ENCODE measurements at places on chromosomes 7 and 10.

- no peak for DNase-seq
Measured at GRCh38 chr7:25716421-25716820, 435.6 kb upstream of the NFE2L3 start.

GRCh38 chr10:94213980-94214379, 148.8 kb downstream of the NOC3L start:
- DNase-seq, result no peak

GRCh38 chr7:69625798-69626197, 27.5 kb downstream of the AUTS2 start:
- no peak for DNase-seq

DNA sequence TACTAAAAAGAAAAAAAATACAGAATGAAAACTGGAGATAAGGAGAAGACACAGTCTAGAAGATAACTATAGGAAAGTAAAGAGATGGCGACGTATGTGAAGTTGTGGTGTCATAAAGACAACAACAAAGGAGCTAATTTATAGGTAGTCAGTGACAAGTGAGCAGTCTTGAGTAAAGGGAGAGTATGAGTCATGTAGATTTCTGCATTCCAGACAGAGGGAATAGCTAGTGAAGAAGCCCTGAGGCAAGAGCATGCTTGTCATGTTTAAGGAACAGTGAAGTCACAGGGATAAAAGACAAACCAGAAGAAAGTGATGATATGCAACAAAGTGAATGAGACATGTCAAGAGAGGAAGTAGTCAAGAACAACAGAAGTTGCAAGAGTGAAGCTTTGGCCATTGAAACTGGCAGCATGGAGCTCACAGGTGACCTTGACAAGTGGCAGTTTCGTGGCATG, 2.3 kb upstream of the MIOS start:
- DNase-seq, result no peak

DNA sequence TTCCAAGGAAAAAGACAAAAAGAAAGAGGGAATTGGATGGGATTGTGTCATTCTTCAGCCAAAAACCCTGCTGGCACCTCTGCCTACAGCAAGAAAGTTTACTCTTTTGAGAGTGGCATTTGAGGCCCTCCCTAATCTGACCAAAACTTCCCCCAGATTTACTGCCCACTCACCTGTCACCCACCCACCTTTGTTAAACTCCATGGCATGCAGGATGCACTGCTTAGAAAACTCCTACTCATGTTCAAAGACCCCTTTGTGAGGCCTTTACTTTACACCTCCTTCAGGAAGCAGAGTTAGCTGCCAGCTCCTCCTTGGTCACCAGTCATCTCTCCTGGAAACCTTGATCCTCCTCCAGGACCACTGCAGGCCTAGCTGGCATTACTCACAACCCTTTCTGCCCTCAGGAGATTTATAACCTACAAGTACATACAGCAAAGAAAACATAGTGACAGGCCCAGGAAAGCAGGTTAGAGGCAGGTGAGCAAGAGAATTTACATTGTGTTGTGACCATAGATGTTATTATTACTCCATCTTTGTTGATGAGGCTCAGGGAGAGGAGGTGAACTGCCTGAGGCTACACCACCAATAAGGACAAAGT, 10.3 kb upstream of the PLAC9 start:
- DNase-seq, result no peak

GRCh38 chr10:73054286-73054685, 42.4 kb downstream of the P4HA1 start:
- no peak for DNase-seq

GRCh38 chr10:125455855-125456254, 227.1 kb downstream of the TEX36 start:
- DNase-seq, result no peak

DNA sequence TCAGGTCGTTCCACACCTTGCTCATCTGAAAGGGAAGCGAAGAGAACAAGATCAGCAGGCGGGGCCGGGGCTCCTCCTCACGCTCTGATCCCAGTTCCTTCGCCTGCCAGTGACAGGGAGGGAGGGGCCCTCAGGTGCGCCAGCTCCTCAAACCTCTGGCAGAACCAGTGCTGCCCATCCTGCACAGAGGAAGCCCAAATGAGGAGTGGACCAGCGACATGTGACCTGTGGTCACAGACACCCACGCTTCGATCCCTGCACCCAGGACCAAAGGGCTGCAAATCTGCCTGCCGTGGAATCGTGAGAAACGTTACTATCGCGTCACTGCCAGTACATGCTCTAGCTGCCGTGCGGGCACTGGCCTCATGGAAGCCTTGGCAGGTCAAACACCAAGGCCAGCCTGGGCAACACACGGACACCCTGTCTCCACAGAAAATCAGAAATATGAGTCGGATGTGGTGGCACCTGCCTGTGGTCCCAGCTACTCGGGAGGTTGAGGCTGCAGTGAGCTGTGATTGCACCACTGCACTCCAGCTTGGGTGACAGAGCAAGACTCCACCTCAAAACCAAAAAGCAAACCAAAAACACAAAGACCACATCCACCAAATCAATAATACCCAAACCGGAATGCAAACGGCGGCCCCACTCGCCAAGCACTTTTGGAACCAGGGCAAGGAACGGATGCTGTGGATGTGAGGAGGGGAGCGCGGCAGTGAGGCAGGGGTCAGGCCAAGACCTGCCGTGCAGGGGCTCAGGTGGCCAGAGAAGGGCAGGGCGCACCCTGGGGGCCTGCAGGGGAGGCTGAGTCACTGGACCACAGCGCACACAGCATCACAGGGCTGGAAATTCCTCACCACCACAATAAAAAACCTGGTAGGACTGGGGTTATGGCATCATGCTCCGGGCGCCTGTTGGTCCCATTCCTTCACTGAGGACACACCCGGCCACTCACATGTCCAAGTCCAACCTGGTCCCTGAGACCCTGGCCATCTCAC, 13.4 kb downstream of the NUDT1 start:
- DNase-seq, result no peak

GRCh38 chr7:157561816-157562410, 225.1 kb downstream of the DNAJB6 start:
- no peak for DNase-seq

DNA sequence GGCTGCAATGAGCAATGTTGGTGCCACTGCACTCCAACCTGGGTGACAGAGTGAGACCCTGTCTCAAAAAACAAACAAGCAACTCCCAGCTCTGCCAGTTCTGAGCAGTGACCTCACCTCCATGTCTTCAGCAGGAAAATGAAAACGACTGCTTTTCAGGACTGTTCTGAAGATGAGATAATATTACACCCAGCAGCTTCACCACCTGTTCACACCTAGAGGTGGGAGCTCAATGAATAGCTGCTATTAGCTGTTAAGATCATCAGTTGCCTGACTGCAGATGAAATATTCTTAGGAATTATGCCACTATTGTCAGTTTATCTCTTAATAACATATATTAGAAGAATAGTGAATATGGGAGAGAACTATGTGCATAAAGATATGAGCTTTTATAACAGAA, 48.4 kb upstream of the CYTH3 start:
- DNase-seq, result no peak

GRCh38 chr7:121440857-121441503, 44.9 kb upstream of the FAM3C start:
- DNase-seq, result no peak

DNA sequence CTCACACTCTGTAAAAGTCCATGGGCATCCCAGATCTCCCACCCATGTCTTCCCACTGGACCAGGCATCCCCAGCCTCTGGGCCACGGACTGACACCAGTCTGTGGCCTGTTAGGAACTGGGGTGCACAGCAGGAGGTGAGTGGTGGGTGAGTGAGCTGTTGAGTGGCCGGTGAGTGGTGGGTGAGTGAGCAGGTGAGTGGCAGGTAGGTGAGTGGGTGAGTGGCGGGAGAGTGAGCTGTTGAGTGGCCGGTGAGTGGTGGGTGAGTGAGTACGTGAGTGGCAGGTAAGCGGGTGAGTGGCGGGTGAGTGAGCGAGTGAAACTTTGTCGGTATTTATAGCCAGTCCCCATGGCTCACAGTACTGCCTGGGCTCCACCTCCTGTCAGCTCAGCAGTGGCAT, 471.2 kb downstream of the DNAJB6 start:
- DNase-seq, result no peak

GRCh38 chr10:110782616-110783015, 89.1 kb upstream of the PDCD4 start:
- no peak for DNase-seq

- no peak for DNase-seq
Measured at GRCh38 chr7:103795107-103795506, 194.4 kb downstream of the RELN start.

DNA sequence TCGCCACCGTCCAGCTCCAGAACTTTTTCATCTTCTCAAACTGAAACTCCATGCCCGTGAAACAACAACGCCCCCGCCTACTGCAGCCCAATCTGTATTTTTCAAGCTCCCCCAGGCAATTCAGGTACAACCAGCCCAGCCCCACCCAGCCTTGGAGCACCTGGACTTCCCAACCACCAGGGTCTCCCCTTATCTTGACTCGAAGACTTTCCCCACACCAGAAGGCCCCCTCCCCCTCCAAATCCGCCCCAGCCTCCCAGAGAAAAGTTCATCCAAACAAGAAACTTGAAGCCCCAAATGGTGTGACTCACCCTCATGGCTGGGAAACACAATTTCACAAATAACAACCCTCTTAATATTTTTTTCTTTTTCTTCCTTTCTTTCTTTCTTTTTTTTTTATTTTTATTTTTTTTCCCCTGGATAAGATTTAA, 10.6 kb downstream of the ZCCHC24 start:
- no peak for DNase-seq

DNA sequence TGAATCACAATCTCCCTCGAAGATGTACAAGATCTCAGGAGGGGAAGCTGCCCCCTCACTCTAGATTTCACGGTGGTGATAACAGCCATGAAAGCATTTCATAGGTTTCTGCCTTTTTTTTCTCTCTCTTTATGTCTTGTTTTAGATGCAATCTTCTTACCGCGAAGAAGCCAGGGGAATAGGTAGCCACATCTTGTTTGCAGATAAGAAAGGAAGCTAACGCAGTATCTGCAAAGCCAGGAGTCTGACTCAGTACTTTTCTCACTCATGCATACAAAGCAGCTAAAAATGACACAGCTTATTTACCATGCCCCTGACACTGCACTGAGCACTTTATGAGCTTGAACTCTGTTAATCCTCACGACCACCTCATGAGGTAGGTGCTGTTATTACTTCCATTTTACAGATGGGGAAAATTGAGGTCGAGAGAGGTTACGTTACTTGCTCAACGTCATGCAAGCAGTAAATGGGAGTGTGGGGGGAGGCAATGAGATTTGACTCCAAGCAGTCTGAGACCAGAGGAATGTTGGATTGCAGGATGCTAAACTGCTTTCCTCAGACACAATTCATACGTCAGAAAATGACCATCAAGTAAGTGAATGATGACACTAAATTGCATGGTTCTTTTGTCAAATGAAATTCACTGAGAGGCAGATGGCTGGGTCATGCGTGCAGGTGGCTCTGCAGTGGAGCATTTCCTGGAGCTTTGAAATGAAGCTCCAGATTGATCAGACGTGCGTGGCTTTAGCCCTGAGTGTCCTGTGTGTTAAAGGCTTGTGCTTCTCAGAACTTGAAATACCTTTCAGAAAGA, 3.3 kb downstream of the MAP3K8 start:
- no peak for DNase-seq

DNA sequence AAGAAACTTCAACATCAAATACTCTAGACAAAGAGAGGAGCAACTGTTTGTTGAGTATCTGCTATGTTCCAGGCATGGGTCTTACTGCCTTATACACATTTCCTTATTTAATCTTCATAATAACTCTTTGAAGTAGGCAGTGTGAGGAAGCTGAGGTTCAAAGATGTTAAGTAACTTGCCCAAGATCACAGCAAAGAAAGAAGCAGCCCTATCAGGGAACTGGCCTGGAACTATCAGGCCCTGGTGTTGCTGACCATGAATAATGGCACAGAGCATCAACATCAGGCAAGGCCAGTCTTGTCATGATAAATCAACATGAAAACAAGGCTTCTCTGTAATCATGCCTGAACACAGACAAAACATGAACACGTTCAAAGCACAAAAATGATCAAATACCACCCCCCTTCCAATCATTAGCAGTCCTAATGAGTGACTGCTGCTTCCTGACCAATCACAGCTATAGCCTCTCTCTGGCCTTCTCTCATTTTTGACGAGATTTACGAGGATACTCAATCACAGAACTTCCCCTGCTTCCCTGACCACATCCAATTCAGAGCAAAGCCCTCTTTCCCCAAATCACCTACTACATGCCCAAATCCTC, 2.3 kb downstream of the GSDME start:
- no peak for DNase-seq

DNA sequence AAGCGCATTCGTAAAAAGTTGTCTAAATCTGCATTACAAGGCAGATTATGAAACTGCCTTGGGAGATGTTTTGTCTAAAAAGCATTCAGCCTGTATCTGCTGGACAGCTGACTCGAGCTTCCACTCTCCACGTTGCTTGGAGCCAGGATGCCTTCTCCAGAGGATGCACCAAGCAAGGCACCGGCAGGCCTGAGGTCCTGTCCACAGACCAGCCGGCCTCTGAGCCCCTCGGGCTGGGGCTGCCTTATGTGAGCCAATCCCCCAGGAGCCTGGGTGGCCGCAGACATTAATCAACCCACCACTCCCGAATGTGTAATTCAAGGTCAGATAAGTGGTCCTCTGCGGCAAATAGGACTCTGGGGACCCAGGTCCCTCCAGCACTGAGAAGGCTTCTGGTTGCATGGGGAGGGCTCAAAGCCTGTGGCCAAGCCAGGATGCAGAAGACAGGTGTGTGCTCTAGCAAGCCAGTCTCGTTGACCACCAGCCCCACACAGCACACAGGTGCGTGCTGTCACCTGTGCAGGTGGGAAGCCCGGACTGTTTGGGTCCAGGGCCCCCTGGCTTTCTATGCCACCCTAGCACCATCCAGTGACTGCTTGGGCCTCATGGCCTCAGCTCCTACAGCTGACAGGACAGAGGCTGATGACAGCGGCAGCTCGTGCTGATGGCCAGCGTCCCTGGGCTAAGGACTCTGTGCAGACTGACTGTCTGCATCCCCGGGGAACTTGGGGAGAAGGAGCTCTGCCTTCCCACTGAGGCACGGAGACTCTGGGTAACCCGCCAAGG, 4.8 kb upstream of the RET start:
- no peak for DNase-seq

- DNase-seq, result no peak
Measured at GRCh38 chr10:131822692-131823245, 78.0 kb upstream of the PPP2R2D start.

GRCh38 chr7:16944936-16945335, 63.2 kb upstream of the AGR3 start:
- no peak for DNase-seq

- no peak for DNase-seq
Measured at GRCh38 chr7:44163591-44163990, 22.5 kb upstream of the MYL7 start.

DNA sequence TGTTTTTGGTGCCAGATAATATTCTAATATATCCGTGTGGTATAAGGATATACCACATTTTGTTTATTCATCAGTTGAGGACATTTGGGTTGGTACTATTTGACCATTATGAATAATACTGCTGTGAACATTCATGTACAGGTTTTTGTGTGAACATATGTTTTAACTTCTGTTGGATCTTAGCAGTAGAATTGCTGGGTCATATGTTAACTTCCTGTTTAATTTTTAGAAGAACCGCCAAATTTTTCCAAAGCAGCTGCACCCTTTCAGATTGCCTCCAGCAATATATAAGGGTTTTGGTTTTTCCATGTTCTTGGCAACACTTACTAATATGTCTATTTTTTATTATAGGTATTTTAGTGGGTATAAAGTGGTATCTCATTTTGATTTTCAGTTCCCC, 22.8 kb downstream of the VPS26A start:
- no peak for DNase-seq
